Non-pigmented ciliary epithelial cell (primary cell): ENCODE measurements at places on chromosomes 12 and 14.
A peak's percentile ranks its signal among the peaks of the same experiment; 100 is the strongest.

DNA sequence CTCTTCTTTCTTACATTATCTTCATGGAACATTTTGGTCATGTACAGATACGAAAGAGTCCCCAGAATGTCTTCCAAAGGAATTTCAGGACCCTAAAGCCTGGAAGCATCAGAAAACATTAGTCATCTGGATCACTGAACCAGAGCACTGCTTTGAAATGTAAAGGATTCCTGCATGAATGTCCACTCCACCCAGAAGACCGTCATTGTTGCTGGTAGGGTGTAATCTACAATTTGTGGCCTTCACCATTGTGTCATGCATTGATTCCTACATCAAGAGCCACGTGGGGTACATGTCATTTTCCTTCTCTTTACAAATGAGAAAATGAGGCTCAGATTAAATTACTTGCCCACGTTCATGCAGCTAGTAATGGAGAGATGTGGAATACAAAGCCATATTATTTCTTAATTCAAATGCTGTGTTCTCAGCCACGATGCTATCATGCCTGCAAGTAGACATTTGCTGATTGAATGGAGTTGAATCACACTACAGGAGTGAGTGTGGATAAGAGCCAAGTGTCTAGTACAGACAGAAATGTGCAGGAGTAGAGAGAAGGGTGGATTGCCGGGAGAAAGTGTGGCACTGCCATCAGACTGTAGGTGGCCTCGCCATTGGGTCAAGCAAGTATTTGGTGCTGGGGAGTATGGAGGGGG, 231.2 kb downstream of the C12orf75 start:
- no peak for DNase-seq

- no peak for DNase-seq
Observed at GRCh38 chr14:36582011-36582873, at the start of gene NKX2-8. Gene NKX2-8 (minus strand): TSS chr14:36582614. CDS start chr14:36582389, 225 bp downstream.

- DNase-seq: no peak
Observed at GRCh38 chr12:76032043-76032981, 736 bp upstream of the PHLDA1 start.

- peak; percentile 74 for DNase-seq
Observed at GRCh38 chr12:19431407-19432308, 7.6 kb upstream of the AEBP2 start.

GRCh38 chr12:3928538-3929184, 55.5 kb upstream of the PARP11 start:
- DNase-seq: no peak

- DNase-seq: peak; percentile 38
Observed at GRCh38 chr14:74804219-74804825, 41.2 kb downstream of the YLPM1 start.

GRCh38 chr12:68007033-68007432, 17.8 kb downstream of the IFNG-AS1 start:
- no peak for DNase-seq

GRCh38 chr12:42728287-42728686, 138.7 kb upstream of the PRICKLE1 start:
- no peak for DNase-seq

- DNase-seq: no peak
Observed at GRCh38 chr12:61291647-61292046, 968.6 kb upstream of the USP15 start.

DNA sequence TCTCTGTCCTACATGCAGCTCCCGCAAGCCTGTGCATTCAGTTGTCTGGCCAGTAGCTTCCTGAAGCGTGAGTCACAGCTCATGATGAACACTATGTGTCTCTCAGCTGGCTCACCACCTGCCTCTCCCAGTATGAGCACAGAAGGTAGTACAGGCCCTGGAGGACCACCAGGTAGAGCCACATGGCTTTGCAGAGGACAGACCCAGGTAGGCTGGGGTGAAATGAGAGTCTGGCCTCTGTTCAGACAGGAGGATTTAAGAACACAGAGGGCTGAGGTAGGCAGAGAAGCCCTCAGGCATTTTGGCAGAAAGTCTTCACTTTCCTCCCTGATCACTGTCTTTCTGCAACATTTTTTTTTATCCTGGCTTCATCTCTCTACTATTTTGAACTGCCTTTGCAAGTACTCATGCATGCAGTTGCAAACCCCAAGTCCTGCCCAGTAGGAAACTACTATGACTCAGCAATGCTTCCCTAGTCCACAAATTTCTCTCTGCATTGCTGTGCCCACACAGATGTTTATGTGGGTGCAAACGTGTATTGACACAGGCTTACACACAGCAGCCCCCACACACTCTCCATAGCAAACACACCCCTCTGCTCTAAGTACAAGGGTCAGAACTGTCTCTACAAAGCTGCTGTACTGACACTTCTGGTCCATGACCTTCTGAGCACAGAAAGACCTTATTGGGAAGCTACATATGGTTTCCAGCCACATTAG, 7.2 kb upstream of the SDR9C7 start:
- peak; percentile 40 for DNase-seq

DNA sequence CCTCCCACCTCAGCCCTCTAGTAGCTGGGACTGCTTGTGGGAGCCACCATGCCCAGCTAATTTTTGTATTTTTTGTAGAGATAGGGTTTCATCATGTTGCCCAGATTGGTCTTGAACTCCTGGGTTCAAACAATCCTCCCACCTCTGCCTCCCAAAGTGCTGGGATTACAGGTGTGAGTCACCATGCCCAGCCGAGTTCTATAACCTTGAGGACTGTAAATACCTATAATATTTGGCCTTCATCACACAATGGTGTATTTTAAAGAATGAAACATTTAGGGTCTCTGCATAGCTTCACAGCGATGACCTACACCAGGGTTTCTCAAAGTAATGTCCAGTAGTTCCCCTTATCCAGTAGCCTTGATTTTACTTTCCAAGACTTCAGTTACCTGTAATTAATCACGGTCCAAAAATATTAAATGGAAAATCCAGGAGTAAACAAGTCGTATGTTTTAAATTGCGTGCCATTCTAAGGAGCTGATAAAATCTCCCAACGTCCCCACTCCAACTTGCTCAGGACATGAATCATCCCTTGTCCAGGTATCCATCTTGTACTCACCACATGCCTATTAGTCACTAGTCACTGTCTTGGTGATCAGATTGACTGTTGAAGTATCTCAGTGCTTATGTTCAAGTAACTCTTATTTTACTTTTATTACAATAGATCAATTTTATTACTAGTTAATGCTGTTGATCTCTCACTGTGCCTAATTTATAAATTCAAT, 368.2 kb downstream of the BTG1 start:
- no peak for DNase-seq

- no peak for DNase-seq
Observed at GRCh38 chr12:104507672-104508071, 50.9 kb downstream of the CHST11 start.

DNA sequence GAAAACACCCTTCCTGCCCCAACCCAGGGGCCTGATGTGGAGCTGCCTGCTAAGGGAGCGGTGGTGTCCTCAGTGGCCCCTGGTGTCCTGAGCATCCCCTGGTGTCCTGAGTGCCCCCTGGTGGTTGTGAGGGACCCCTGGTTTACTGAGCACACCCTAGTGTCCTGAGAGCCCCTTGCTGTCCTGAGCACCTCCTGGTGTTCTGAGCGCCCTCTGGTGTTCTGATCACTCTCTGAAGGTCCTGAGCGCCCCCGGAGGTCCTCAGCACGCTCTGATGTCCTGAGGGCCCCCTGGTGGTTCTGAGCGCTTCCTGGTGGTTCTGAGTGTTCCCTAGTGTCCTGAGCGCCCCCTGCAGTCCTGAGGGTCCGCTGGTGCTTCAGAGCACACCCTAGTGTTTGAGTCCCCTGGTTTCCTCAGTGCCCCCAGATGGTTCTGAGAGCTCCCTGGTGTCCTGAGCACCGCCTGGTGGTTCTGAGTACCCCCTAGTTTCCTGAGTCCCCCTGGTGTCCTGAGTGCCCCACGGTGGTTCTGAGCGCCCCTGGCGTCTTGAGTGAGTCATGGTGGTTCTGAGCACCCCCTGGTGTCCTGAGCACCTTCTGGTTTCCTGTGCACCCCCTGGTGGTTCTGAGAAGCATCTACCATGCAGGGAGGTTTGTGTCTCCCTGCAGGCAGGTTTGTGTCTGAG, 1004.2 kb downstream of the TMEM121 start:
- no peak for DNase-seq

DNA sequence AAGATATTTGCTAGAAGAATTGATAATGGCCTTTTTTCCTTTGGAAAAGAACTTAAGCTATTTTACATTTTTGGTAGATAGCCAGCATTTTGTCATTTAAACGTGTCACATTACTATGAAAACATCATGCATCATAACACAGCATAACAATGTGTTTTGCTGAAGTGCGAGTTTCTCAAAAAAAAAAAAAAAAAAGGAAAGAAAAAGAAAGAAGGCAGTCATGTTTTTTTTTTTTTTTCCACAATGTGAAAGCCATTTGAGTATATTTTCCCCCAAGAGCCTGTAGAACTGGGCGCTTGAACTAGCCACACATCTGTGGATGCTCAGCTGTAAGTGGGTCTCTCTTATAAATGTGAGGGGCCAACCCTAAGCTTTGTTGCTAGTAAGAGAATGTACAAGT, 300.1 kb downstream of the AKAP6 start:
- no peak for DNase-seq

DNA sequence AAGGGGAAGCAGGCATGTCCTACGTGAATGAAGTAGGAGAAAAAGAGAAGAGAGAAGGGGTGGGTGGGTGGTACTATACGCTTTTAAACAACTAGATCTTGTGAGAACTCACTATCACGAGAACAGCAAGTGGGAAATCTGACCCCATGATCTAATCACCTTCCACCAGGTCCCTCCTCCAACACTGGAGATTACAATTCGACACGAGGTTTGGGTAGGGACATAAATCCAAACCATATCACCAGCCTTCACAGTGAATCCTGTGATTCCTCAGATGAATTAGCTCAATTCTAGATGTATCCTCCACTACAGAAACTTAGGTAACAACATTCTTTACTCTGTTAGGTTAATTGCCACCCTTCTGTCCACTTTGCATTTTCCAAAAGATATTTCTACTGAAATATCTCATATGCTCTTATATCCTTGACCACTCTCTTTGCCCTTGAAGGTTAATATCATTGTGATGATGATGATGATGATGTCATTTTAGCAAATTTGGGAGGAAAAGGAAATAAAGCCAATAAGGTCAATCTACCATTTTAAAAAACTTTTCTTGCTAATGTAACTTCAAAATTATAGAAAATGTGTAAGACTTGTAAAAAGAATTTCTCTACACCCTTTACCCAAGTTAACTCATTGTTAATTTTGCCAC, 23.2 kb upstream of the CCNT1 start:
- no peak for DNase-seq

GRCh38 chr12:73185403-73185802, 913.2 kb downstream of the TRHDE start:
- DNase-seq: no peak

DNA sequence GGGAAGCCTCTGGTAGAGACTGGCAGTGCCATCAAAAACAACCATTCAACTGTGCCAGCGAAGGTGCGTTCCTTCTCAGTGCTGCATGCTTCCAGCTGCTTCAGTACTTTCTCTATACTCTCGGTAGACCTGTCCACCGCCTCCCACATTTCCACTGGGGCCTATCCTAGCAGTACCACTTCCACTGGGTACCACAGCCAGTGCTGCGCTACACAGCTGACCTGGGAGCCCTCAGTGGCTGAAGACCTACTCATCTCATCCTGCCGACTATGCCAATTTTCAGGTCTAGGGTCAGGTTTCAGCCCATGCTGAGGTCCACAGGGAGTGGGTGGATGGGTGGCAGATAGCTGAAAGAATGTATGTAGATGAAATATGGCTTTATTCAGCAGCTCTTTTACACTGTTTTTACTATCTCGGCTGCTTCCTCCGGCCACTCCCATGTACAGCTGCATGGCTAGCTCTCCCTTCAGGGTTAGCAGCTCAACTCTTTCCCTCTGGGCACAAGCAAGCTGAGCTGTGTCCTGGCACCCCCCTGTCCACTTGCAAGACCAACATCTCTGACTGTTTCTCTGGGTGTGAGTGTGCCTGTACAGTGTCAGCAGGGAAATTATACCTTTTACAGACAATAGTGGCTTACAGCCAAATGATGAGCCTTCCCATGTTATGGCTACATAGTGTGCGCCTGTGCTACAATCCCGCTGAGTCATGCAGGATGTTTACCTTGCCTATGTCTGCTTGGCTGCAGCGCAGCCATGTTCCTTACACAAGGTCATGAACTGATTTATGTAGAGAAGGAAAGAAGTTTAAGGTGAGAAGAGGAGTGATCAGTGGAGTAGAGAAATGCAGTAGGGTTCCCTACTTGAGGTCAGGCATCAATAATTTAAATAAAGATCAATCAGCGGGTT, 125.7 kb upstream of the DDHD1 start:
- peak; percentile 70 for DNase-seq

- no peak for DNase-seq
Observed at GRCh38 chr14:64844969-64845536, 34.7 kb downstream of the SPTB start.

- no peak for DNase-seq
Observed at GRCh38 chr14:76844223-76844622, 18.0 kb downstream of the LRRC74A start.

DNA sequence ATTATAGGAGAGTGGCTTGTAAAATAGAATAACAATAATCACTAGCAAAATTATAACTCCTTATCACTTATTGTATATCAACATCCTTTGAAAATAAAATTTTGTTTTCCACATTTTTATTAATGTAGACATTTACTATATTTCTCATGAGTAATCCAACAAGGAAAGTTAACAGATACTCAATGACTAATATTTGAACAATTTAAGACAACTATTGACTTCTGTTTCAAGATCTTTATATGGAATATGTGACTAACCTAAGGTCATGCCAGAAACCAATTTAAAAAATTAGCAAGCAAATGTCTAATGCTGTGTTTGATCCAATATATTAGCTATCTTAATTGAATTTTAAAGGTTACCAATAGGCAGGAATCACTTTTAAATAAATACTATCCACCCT, 638.5 kb upstream of the FLRT2 start:
- no peak for DNase-seq

GRCh38 chr14:28294834-28295440, 471.6 kb upstream of the FOXG1 start:
- DNase-seq: no peak

- no peak for DNase-seq
Observed at GRCh38 chr12:3564861-3565260, 73.9 kb downstream of the PRMT8 start.

DNA sequence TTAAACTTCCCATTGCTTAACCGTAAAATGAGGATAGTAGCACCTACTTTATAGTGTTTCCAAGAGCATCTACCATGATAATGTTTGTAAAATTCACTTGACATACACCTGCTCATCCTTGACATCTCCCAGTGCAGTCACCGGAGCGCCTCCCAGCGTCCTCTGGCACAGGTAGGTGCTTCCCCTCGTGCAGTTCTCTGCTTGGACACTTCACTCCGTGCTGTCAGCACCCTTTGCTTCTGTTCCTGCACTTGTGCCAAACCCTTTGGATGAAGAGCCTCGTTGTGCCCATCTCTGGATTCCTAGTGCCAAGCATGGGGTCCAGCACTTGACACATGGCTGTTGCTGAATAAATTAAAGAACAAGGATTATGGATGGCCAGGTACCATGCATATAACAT, 28.3 kb downstream of the ETV6 start:
- no peak for DNase-seq
